ENCODE measurements at places on chromosomes 4 and X. TPM values are rescaled to one million over a fixed set of nuclear protein-coding genes. Genes with fewer than 3 reads are reported as not detected.

Gene USP17L12
- not detected for polyA plus RNA-seq

Gene AMTN
- 0.47 TPM for polyA plus RNA-seq

Gene TIGD4
- polyA plus RNA-seq: 0.04 TPM

Gene ENPP6
- 0.14 TPM for polyA plus RNA-seq

Gene RAPGEF2
- polyA plus RNA-seq: 3.9 TPM

Gene RBM46
- polyA plus RNA-seq: not detected

Gene RAB9A
- polyA plus RNA-seq: 24.7 TPM

Gene INTU
- polyA plus RNA-seq: 3.3 TPM

Gene LIMCH1
- polyA plus RNA-seq: 8.3 TPM

Gene SLIT2
- 1.2 TPM for polyA plus RNA-seq

Gene TMEM131L
- polyA plus RNA-seq: 4.0 TPM

Gene FGF16
- polyA plus RNA-seq: not detected

Gene TMPRSS11D
- polyA plus RNA-seq: 178 TPM

Measured in esophagus (tissue), 2 donors.